Tongue (tissue), 3 donors: ENCODE measurements at places on chromosomes 12 and 14. TPM values are rescaled to one million over a fixed set of nuclear protein-coding genes. Genes with fewer than 3 reads are reported as not detected.
A peak's percentile ranks its signal among the peaks of the same experiment; 100 is the strongest.

DNA sequence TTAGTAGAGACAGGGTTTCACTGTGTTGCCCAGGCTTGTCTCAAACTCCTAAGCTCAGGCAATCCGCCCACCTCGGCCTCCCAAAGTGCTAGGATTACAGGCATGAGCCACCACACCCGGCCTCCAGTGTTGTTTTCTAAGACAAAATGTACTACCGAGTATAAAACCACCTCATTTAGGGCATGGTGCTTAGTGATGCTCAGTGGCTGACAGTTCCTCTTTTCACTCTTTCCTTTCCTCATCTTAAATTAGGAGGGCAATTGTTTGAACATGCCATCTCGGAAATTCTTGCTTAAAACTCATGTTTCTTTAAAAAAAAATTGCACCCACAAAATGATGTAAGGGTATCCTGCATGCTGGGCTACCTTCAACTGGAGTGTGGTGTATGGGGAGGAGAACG is 89.0 kb downstream of the RFX4 start:
- no peak for DNase-seq

GRCh38 chr12:34302131-34302885 is 280.0 kb downstream of the ALG10 start:
- no peak for DNase-seq

GRCh38 chr12:70719672-70720420 is 82.6 kb upstream of the PTPRB start:
- DNase-seq = peak; percentile 74

The LIN7A gene
- total RNA-seq = 4.3 TPM

GRCh38 chr14:76767681-76768656 is 6.7 kb downstream of the VASH1 start:
- peak; percentile 46 for DNase-seq

The LRRC43 gene
- total RNA-seq = 0.51 TPM

- DNase-seq = no peak
These were observed 95.3 kb downstream of the BCAT1 start for GRCh38 chr12:24853588-24853987.

- DNase-seq = no peak
These were observed 888 bp upstream of the CCDC197 start for GRCh38 chr14:93996130-93996695.

The KRT5 gene
- total RNA-seq = 1,219 TPM

DNA sequence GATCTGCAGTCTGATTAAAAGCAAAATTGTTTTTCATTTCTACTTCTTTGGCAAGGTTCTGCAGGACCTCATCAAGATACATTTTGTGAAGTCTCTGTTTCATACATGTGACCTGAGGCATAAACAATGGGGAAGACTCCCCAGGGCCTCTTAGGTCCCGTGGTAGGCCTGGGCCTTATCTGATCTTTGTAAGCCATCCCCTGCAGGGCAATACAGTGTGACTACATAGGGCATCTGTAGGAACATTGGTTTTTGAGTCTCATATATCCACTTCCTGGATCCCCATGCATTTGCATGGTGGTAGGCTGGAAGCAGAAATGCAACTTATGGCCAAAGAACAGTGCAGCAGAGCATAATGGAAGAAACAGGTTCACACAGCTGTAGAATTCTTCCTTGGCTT is 6.0 kb downstream of the FAR2 start:
- no peak for DNase-seq

GRCh38 chr14:31194095-31194494 is 13.5 kb downstream of the HECTD1 start:
- no peak for DNase-seq

DNA sequence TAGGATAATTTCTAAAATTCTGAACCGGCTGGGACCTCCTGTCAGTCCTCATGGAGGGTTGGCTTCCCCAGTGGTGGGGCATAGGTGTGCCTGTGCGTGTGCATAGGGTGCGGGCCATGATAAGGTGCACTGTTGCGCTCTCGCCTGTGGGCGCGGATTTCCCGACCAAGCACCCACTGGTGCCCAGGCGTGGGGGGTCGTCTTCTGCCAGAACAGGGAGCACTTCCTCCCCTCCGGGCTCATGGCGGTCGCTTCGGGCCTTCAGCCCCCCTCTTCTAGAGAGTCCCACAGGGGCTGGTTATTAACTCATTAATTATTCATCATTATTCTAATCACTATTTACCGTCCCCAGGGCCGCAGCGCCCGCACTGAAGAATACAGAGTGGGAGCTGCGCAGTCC is 2.8 kb downstream of the C1QL4 start:
- DNase-seq = no peak

- DNase-seq = no peak
These were observed 290.5 kb downstream of the NUAK1 start for GRCh38 chr12:105848286-105848685.

The TAS2R30 gene
- 16.9 TPM for total RNA-seq

DNA sequence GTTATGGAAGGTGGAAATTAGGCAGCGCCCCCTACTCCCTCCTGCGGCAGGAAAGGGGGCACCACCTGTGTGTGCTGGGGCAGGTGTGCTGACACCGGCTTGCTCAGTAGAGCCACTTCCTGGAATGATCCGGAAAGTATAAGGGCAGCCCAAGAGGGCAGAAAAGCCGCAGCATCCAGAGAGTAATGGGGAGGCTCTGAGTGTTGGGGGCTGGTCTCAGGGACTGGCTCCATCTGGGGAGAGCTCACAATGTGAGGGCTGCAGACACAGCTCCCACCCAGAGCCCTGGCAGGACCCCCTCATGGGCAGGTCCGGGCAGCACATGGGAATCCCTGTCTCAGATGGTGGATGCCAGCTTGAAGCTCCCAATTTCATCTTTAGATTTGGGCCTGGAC is 187.6 kb upstream of the C14orf180 start:
- DNase-seq = no peak

The EFCAB11 gene
- total RNA-seq = 13.2 TPM
